ENCODE measurements at places on chromosomes 1 and 21.

DNA sequence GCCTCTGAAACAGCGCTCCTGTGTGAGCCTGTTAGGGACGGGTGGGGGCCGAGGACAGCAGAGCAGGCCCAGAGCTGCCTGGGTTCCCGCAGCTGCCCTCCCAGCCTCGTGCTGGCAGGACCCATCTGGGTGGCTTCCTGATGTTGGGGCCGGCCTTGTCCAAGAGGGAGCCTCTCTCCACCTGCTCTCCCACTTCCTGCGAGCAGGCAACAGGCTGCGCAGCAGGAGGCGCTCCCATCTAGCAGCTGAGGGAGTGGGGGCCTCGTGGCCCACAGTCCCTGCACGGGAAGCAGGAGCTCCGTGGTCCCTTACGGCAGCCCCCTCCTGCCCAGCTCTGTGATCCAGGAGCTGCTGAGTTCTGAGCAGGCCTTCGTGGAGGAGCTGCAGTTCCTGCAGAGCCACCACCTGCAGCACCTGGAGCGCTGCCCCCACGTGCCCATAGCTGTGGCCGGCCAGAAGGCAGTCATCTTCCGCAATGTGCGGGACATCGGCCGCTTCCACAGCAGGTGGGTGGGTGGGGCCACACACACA is 68.0 kb downstream of the TRIM11 start:
- DNase-seq, result no peak

GRCh38 chr1:232643251-232643650 is 13.3 kb upstream of the SIPA1L2 start:
- no peak for DNase-seq

- no peak for DNase-seq
Observed at GRCh38 chr1:76443217-76443616, 368.7 kb downstream of the ST6GALNAC3 start.

- DNase-seq, result no peak
Observed at GRCh38 chr1:204731985-204732575, 46.5 kb upstream of the LRRN2 start.

- DNase-seq, result no peak
Observed at GRCh38 chr1:201633811-201634210, 94.9 kb downstream of the NAV1 start.

DNA sequence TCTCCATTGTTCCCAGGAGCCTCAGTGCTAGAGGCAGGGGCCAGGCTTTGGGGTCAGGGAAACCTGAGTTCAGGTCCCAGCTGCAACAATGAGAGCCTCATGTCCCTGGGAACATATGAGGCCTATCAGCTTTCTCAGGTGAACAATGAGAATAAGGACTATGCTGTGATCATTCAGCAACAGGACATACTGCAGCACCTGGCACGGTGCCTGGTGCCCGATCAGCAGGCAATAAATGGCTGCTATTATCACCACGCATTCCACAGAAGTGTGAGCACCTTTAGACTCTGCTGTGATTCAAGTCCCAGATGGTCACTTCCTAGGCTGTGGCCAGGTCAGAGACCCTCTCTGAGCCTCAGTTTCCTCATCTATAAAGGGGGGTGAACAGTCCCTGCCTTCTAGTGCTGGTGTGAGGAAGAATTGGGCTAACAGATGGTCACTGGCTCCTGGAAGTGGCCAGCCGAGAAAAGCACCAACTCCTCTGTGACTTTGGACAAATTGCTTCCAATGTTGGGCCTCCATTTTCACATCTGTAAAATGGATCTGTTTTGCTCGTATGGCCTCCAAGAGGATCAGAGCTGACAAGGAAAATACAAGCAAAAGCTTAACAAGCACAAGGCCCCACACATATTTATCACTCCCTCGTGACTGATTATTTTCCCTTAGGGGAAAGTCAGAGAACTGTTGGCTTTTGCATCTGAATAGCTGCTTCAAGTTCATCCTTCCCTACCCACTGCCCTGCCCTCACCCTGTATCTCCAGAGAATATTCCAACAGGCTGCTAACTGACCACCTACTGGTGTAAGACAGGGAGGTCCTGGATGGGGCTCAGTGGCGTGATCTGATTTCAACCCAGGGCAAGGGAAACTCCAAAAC is 1.1 kb downstream of the SLC5A9 start:
- DNase-seq, result no peak

DNA sequence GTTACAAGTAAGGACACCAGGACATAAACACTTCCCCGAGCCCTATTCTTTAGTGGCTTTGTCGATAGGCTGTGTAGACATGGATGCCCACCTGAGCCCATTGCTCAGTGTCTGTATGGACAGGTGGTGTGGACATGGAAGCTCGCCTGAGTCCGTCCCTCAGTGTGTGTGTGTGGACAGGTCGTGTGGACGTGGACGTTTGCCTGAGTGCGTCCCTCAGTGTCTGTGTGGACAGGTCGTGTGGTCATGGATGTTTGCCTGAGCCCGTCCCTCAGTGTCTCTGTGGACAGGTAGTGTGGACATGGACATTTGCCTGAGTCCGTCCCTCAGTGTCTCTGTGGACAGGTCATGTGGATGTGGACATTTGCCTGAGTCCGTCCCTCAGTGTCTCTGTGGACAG is 38.7 kb upstream of the COL6A2 start:
- DNase-seq, result no peak

DNA sequence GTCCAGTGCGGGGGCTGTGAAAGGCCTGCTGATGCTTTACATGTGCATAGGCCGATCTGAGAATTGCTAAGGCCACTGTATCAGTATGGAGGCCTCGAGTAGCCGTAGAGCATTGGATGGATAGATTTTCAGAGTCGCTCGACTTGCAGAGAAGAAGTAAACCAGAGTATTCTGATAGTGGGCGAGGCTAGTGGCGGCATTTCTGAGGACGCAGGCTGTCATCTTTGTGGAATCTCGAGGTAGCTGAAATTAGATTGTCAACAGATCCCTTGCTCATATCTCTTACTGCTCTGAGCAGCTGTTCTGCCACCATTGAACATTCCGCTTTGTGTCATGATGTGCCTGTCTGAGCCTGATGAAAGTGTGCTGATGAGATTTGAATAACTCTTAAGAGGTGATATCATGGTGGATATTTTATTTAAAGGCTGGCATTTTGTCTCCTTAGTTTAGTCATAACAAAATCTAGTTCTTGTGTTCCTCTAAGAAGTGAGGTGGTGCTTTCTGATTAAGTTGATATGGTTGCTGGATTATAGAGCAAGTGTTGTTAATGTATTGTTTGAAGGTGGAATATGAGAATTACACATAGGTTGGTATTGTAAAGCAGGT is 1.5 kb downstream of the KIF1B start:
- DNase-seq, result peak; percentile 39

- DNase-seq, result no peak
Observed at GRCh38 chr1:25989440-25990234, 8.2 kb downstream of the PAFAH2 start.

GRCh38 chr1:151492120-151492519 is 19.1 kb upstream of the CGN start:
- DNase-seq, result no peak

DNA sequence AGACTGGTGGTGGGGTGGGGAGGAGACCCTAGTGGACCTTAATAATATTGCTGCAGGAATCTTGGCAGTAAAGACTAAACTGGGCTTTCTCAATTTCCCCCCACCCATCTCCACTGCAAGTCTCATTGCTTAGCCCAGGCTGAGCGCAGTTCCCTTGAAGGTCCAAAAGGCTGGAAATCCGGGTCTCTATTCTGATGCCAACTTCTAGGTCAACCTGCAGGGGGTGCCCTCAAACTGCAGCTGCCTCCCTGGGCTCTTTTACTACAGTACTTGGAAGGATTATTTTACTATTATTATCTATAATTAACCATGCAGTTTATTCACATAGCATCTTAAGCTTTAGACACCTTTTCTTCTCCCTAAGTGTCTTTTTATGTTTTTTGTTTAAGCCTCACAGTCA is 85.4 kb upstream of the WARS2 start:
- no peak for DNase-seq

- DNase-seq, result no peak
Observed at GRCh38 chr1:45824607-45825006, 21.2 kb downstream of the MAST2 start.

- no peak for DNase-seq
Observed at GRCh38 chr1:29820401-29820800, 584.1 kb downstream of the PTPRU start.

DNA sequence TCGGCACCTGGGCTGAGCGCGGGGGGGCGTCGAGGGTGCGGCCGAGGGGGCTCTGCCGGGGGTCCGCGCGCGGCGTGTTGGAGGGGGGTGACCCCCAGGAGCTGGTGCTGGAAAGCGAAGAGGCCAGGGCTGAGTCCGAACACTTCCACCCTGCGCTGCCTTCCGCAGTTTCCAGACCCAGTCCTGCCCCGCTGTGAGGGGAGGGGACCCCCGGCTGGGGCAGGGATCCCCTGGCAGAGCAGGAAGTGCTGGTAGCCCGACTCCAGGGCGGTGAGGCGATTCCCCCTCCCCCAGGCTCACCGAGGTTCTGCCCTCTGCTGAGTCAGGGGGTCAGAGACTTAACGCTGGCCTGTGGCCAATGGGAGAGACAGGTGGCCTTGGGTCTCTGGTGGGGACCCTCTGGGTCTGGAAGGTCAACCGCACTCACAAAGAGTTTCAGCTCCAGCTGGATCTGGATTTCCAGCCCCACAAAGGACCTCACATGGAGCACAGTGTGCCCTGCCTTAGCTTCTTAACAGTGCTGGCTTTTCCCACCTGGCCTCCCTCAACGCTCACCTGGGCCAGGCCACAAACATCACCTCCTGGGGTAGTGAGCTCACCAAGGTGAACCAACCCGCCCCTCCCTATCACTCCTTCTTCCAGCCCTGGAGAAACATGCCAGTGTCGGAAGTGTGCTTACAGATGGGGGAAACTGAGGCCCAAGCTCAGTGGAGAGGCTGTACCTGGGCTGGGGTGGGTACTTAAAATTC is 39.8 kb upstream of the SYNC start:
- no peak for DNase-seq

- DNase-seq, result no peak
Observed at GRCh38 chr1:109304226-109304920, 2.4 kb downstream of the MYBPHL start.

GRCh38 chr1:60136395-60136794 is 62.8 kb upstream of the C1orf87 start:
- no peak for DNase-seq

DNA sequence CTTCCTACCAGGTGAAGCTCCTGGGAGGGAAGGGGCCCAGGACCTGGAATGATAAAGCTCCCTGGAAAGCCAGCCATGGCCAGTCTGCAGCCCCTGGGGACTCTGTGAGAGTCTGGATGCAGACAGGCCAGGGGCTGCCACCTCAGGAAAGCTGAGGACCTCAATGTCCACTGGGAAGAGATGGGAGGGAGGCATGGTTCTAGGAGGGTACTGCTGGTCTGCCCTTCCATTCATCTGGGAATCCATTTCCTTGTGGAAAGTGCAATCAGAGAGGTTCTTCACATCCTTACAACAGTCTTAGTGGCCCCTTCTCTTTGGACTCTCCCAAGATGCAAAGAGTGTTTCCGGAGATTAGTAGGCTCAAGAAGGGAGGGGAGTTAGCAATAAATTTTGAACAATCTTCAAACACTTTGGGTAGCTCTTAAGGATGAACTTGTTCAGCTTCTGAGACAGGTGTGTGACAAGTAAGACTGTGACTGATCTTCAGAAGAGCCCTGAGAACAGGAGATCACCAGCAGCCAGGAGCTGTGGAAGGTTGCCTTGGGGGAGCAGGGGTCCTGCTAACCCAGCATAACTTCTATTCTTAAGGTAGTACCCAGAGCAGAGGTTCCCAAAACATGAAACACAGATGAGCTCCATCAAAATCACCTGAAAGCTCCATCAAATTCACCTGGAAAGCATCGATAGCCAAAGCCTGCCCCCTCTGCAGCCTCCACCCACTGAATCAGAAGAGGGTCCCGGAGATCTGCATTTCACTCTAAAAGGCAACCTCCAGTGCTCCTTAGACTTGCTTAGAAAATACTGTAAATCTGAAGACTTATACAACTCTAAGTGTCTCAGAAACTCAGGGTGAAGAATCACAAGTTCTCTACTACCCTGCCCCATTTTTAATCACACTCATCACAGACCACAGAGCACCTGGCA is 616 bp upstream of the LAX1 start:
- DNase-seq, result no peak

DNA sequence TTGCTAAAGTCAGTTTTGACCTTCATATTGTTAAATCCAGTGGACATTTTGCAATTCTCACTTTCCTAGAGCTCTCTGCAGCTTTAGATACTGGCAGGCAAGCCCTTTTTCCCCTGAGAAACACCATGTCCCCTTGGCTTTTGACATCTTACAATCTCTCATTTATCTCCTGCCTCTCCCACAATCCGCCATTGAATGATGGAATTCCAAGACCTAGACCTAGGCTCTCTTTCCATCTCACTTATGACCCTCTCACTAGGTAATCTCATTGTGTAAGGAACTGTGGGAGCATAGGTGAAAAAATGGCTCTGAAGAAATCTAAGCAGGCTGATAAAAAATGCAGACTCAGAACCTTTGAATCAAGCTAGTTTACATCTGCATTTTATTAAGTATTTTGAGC is 2.0 kb downstream of the KYAT3 start:
- no peak for DNase-seq

DNA sequence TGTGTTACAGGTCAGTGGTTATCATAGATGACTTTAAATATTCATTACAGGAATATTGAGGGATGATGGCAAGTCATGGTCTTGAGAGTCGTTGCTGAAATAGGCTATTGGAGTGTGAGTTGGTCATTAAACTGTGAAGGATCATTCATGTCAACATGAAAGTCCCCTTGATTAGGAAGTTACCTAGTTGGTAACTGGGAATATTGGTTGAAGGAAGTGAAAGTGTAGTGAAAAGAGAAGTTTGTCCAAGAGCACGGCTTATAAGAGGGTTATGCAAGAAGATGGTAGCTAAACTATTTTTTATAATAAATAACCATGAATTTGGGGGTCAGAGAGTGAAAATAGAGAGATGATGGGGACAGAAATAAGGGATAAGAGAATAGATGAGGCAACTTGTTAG is 16.9 kb downstream of the CRB1 start:
- no peak for DNase-seq

GRCh38 chr21:46036696-46037330 is 55.2 kb downstream of the COL6A1 start:
- no peak for DNase-seq

DNA sequence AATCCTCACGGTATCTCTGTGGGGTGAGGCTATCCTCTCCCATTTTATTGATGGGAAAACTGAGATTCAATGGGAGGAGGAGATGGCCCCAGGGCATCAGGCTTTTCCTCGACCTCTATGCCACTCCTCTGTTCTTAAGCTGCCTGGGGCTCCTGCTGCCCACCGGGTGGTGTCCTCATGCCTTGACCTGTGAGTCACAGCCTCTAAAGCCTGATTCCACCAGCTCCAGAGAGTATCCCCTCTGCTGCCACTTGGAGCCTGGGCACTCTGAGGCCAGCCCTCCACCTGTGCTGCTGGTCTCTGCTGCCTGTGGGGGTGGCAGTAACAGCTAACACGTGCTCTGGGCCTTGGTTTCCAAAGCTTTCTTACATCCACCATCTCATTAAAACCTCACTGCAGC is 241.2 kb downstream of the TRABD2B start:
- no peak for DNase-seq
